ENCODE measurements at places on chromosomes 1 and 21.

GRCh38 chr21:33433425-33434114 lies 30.4 kb downstream of the IFNGR2 start:
- no peak for DNase-seq

DNA sequence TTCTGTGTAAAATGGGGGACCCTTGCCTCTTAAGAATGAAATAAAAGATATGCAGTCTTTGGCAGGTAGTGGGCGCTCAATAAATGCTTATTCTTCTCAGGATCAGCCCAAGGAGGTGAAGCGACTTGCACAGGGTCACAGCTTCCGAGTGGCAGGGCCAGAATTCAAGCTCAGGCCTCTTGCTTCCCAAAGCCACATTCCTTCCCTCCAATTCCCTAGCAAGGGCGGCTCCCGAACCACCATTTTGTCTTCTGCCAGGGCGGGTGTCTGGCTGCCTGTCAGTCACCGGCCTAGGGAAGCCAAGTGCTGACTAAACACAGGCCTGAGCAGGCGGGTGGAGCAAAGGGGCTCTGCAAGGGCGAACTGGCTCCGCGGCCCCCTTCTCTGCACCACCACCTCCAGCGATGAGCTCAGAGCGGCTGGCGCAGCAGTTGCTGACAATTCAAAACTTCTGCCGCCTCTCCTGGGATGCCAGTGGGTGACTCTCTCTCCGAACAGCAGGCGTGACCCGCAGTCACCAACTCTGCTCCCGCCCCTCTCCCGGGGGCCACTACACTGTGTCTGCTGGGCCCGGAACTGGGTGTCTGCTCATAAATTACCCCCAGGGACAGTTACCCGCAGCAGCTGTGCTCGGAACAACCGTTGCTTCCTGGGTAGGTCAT lies 10.8 kb downstream of the GPR3 start:
- DNase-seq: no peak

- peak; percentile 83 for DNase-seq
Observed at GRCh38 chr1:245715970-245716369, 561.2 kb downstream of the KIF26B start.

- no peak for DNase-seq
Observed at GRCh38 chr1:28358716-28359115, 10.8 kb upstream of the PHACTR4 start.

GRCh38 chr1:15107058-15107687 lies 46.4 kb upstream of the TMEM51 start:
- no peak for DNase-seq

GRCh38 chr1:62228136-62228882 lies 33.7 kb downstream of the L1TD1 start:
- DNase-seq: no peak

DNA sequence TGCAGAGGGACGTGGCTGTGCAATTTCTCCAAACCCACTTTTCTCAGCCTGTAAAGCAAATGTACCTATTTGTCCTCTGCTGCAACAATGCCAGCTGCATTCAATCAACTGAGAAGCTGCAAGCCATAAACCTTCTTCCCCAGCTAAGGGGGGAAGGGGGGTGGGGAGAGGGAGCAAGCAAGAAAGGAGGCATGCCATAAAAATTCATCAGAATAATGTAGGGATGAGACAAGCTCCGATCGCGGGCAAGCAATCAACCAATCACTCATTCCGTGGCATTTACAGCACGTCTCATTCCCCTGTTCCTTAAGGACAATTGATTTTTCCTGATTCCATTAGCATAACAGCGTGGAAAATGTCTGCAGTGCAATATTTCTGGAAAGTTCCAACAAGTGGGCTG lies 144.8 kb downstream of the DMRTA2 start:
- DNase-seq: no peak

DNA sequence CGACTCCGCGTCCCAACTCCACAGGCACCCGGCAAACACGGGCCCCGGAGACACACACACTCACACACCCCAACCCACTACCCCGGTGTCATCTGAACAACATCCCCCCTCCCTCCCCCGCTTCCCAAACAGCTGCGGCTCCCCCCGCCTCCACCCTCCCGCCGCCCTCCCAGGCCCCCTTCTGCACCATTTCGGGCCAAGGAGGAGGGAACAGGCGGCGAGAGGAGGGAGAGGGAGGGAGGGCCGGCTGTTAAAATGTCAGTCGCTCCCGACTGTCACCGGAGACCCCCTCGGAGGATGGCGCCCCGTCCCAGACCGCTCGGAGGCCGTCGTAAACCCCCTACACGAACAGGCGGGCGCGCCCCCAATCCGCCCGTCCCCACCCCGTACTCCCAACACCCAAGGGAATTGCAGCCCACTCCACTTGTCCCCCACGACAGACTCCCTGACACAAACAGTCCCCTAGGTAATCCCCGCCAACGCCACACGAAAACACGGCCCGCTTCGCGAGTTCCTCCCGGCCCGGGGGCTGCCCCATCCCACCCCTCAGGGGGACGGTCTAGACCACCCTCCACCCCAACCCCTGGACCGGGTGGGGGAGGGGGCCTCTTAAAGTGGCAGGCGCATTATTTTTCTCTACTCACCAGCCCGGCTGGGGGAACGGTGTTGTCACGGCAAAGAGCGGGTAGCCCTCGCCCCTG lies 583 bp downstream of the MEF2D start:
- no peak for DNase-seq

DNA sequence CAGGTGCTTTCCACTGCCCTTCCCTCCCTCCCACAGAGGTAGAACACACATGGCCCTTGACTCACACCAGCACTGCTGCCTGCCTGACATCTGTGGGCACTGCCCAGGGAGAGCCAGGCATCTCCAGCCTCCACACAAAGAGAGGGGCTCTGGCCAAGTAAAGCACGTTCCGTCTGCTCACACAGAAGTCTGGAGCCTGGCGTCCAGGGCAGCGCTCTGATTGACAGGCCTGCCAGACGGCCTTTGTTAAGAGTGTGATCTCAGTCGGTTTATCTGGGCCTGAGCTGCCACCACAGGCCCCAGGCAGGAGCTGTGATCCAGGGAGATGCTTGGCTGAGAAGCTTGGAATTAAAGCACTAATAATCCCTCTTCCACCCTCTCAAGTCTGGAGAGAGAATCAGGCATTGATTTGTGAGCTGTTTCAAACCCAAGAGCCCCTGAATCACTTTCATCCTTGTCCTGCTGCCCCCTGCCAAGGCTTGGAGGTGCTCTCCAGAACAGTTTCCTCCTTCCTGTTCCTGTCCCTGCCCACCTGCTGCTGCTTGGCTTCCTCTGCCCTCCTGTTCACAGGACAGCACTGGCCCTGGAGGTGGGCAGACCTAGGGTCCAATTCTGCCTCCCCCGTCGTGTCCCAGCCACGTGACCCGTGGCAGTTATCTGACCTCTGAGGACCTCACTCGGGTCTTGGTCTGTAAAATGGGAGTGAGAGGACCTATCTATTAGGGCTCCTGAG lies 3.7 kb downstream of the DMRTB1 start:
- peak; percentile 87 for DNase-seq

DNA sequence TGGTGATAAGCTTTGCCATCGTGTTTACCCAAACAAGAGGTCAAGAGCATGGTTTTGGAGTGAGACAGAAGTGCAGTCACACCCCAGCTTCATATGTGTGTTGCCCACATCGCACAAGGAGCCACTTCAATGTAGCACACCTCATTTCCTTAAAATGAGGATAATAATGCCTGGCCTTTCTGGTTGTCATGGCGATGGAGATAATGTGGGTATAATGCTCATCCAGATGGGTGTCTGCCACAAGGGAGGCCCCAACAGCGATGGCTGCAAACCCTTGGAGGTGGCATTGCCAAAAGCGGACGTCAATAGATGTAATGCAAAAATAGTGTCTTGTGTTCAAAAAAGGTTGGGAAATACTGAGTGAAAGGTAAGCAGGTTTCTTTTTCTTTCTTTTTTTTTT lies 83.1 kb upstream of the AJAP1 start:
- no peak for DNase-seq

DNA sequence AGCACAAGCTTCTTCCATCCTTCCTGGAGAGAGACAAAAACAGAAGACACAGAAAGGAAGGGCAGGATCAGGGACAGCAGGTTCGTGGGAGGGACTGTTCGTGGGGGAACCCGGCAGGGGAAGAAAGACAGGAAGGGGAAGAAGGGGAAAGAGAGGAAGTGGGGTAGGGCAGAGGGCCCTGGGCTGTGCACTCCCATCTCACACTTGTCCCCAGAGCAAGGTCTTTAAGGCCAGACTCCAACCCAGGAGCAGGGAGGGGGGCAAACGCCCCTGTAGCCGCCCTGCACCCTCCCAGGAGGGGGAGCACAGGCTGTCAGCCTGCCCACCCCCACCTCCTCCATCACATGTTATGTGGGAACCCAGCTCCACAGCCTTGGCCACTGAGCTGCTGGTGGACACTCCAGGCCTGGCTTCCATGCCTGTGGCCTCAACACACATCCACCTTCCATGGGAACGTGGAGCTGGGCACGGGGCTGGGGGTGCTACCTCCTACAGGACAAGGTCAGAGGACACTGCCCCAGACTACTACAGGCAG lies 9.3 kb downstream of the SLC19A1 start:
- no peak for DNase-seq

DNA sequence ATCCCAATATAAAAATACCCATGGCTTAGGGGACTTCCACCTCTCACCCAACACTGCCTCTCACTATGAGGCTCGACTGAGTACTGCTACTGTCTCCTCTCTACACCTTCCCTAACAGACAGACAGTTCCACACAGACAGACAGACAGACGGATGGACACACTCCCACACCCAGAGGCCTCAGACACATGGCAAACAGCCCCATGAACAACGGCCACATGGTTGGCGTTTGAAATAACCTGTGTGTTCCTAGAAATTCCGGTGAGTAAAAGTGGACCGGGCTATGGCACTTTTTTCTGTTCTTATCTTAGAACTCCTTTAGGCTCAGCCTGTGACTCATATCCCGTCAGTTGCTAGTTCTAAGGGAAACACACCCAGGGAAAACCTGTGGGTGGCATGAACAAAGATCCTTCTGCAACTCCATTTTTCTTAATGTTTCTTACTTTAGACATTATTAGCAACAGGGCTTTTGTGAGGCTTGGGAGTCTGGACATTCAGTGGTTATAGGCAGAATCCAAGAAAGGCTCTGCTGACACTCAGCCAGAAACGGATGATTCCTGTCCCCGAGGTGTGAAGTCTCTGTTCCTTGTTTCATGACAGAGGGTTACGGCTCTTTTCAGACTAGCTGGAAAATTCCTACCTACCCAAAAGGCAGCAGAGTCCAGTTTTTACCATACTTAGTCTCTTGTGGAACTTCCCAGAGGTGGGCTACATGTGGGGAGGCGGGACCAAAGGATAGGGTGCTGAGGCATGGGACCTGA lies 90.5 kb upstream of the TLR5 start:
- DNase-seq: peak; percentile 86

- DNase-seq: no peak
Observed at GRCh38 chr1:22344329-22344630, 107.4 kb upstream of the ZBTB40 start.

DNA sequence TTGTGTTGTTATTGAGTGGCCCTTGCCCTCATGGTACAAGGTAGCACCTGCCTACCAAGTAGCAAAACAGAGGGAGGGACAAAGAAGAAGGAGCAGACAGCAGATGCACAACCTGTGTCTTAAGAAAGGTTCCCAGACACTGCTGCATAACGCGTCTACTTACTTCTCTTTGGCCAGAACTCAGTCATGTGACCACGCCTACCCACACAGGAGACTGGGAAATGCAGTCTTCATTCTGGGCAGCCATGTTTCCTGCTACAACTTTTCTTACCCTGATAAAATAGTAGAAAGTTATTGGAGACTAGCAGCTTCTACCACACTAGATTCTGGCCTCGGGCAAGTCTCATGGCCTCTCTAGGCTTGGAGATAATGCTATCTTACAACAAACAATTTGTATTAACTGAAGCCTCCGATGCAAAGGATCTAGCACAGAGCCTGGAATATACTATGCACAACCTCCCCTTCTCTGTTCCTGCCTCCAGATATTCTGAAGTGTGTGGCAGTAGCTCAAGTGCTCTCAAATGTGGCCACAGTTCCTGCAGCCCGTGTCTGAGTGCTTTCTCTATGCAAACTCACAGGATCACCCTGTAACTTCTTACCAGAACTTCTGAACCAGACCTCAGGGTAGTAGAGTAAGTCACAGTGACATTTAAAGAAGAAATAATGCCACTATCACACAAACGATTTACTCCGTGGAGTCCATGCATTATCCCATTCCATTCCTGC lies 34.1 kb upstream of the BTG2 start:
- peak; percentile 77 for DNase-seq

DNA sequence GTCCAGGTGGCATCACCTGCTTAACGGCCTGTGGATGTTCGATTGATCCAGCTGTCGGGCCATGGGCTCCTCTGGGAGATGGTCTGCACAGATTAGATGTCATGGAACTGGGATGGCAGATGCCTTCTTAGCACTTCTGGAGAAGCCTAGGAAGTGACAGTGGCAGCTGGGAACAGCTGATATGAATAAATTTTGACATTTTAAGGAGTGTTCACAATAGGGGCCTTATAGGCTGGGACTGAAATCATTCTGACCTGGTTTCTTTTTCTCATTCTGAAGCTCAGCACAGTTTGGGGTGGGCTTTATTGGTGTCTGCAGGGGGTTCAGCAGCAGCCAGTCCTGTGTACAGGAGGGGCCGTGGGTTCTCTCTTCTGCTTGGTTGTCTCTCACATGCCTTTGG lies 175.3 kb downstream of the CACNA1E start:
- DNase-seq: no peak

DNA sequence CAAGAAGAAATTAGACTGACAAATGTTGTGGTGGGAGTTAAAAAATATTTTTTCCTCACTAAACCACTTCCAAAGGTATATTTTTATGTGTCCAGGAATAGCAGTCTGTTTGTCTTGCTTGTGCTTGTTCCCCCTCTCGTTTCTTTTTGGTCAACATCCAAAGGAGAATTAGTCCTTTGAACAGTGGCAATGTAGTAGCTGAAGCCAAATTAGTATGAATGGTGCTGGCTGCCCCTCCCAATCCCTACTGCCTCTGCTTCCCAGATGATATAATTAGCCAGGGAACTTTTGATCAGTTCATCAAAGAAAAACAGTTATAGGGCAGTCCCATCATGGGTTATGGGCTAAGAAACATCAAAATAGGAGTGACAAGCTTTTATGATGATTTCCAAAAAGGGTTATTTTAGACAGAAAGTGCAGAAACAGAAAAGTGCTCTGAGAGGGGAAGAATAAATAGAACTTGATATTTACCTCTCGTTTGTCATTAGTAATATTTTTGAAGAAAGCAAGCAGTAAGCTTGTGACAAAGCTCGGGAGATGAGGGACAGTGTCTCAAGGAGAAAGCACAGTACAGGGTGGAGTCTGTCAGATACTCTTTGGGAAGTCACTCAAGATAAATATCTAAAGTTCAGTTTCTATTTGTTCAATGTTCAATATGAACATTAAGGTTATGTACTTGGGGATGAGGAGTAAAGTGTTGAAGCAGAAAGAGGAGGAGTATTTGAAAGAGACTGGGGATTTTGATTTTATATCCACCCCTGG lies 239.1 kb downstream of the HLX start:
- DNase-seq: peak; percentile 23

GRCh38 chr1:182955596-182956588 lies 2.9 kb upstream of the SHCBP1L start:
- peak; percentile 93 for DNase-seq
